ENCODE measurements at places on chromosomes 1 and 21. TPM values are rescaled to one million over a fixed set of nuclear protein-coding genes. Genes with fewer than 3 reads are reported as not detected.

RNU1-1 gene
- under 0.01 TPM for total RNA-seq

APOBEC4 gene
- total RNA-seq: not detected

FBLIM1 gene
- 114 TPM for total RNA-seq

UTP25 gene
- total RNA-seq: 5.7 TPM

CRYAA gene
- not detected for total RNA-seq

FAM3B gene
- total RNA-seq: not detected

UBL4B gene
- total RNA-seq: not detected

TBX15 gene
- 0.24 TPM for total RNA-seq

BCAR3 gene
- total RNA-seq: 8.7 TPM

FDPS gene
- total RNA-seq: 462 TPM

FCRL5 gene
- not detected for total RNA-seq
